ENCODE measurements at places on chromosomes 2 and 18.

DNA sequence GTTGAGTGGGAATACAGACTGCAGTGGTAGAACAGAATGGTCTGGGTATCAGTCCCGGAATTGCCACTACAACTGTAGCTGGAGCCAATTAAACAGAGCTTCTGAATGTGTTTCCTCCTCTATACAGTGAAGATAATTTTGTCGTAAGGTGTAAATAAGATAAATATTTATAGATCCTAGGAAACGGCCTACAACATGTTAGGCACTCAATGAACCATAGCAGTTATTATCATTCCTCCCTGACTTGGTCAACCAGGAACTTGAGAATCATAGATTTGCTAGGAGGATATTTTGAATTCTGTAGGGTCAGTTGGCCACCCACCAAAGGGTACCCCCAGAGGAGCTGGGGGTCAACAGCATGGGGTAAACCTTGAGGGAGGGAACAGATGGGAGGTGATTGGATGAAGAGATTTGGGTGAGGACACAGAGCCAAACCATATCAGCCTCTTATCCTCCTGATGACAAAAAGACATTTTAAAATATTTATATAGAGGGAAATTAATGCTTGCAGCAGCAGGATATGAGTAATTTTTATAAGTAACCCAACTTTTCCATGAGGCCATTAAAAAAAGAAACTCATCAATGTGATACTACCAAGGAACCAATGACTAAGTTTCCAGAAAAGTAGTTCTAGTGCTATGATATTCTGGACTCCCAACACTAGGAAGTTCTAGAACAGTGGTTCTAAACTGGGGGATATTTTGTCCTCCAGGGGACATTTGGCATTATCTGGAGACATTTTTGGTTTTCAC, 4.0 kb downstream of the DHRS9 start:
- DNase-seq, result no peak

DNA sequence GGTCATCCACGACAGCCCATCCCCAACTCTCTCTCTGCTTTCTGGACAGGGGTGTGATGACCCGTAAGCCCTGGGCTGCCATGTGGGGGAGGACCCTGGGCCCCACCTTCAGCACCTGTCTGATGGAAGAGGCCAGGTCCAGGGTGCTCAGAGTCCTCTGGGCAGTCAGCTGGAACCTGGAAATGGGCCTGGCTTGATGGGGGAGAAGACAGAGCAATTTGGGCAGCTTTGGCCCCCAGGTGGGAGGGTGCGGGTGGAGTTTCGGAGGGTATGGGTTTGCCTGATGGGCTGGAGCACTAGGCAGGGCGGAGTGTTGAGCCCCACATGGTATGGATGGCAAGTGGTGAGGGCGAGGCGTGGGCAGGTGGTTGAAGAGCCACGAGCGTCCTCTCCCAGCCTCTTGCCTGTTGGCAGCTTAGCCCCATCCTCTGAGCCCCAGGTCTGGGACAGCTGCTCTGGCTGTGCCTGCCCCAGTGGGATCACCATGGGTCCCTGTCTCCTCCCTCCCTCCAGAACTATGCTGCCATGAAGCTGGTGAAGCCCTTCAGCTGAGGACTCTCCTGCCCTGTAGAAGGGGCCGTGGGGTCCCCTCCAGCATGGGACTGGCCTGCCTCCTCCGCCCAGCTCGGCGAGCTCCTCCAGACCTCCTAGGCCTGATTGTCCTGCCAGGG, 232.7 kb downstream of the DYSF start:
- no peak for DNase-seq

DNA sequence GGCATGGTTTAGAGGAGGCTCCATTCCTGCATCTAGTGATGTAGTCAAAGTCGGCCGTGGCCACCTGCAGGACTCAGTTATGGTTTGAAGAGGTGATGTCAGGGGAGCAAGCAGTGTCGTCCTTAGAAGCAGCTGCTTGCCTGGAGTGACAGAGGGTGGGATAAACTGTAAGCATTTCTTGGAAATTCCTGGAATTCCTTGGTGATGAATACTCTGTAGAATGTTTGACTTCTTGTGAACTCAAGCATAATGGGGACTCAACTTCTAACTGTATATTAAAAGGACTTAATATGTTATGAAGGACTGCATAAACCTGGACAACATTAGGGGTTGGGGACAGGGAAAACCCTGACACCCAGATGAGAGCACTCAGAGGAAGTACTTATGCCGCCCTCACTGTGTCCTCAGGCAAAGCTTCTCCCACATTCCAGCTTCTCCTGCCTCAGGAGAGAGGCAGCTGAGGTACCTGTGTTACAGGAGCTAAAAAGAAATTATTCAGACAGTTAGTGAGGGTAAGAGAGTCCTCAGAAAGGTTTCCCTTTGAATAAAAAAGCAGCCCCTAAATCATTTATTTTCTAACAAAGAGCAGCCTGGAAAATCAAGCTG, 459.9 kb upstream of the CELF4 start:
- no peak for DNase-seq

DNA sequence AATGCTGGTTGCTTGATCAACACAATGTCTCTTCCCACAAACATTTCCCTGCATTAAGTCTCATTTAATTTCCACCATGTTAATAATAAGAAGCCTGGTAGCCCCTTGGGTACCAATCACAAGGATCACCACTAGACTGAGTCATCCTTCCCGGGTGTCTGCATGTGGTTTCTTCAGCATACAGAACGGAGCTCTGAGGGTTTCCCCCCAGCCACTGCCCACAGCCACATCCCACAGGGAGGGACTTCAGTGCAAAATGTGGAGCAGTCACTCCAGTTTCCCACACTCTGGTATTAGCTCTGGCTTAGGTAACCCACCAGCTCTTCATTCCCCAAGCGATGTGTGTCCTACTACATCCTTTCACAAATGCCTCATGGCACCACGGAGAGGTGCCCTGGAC, 42.7 kb upstream of the POLE4 start:
- DNase-seq, result no peak

- no peak for DNase-seq
Observed at GRCh38 chr2:216739035-216739434, 43.7 kb upstream of the IGFBP5 start.

GRCh38 chr2:24382363-24383073, 22.2 kb upstream of the ITSN2 start:
- DNase-seq, result peak; percentile 53

GRCh38 chr2:4662161-4662779, 958.9 kb downstream of the DCDC2C start:
- DNase-seq, result no peak

- peak; percentile 85 for DNase-seq
Observed at GRCh38 chr2:177275040-177275742, 10.7 kb upstream of the NFE2L2 start.

- no peak for DNase-seq
Observed at GRCh38 chr2:85017411-85018048, 46.6 kb downstream of the KCMF1 start.

DNA sequence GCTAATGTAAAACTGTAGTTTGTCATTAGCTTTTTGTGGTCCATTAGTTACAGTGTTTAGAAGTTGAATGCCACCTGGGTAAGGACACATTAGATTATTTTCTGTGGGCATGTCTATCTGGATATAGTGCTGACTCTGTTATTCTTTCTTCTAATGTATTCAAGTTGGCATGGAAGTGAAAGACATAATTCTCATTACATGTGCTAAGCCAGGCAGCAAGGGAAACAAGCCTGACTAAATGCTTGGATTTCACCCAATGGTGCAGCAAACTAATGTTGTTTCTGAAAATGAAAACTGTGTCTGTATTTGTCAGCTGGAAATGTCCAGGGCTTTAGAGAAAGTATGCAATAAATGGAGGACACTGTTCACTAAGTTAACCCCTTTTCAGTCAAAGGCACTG, 100.7 kb downstream of the NUP35 start:
- peak; percentile 61 for DNase-seq

DNA sequence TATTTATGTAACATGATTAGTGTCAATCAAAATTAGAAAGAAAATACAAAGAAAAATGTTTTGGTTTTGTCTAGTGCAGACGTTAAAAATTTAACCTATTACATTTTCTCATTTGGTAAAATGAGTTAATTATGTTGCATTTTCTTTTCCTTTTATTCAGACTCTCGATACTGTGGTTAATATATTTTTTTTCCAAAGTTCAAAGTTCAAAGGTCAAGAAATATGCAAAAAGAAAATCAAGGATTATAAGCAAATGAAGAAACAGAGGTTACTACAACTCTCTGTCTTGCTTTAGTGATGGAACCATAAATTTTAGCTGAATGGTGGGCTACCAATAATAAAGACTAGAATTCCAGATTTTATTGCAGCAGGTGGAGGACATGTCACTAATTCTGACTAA, 133.3 kb upstream of the TFPI start:
- no peak for DNase-seq

DNA sequence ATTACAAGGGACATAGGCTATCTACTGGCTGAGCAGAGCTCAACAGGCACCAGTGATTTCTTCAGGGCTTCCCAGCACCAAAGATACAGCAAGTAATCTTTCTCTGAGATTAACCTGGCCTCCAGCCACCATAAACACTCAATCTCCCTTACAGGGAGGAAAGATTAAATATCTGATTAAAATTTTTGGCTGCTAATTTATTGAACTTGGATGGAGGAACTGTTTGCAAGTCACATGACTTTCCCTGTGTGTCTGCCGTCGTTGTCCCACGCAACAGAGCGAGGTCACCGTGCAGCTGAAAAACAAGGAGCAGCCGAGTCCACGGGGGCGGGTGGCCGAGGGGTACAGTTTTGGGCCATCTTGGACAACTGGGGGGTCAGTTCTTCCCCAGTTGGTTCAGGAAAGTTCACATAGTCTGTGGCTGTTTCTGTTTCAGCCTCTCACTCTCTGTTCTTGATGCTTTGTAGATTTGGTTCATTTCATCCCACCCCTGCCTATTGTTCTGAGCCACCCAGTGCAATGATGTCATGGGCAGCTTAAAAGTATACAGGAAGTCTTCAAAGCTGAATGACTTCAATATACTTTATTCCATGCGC, 186.8 kb upstream of the CTAGE1 start:
- DNase-seq, result no peak

GRCh38 chr18:69882965-69883668, 64.6 kb downstream of the CD226 start:
- no peak for DNase-seq

DNA sequence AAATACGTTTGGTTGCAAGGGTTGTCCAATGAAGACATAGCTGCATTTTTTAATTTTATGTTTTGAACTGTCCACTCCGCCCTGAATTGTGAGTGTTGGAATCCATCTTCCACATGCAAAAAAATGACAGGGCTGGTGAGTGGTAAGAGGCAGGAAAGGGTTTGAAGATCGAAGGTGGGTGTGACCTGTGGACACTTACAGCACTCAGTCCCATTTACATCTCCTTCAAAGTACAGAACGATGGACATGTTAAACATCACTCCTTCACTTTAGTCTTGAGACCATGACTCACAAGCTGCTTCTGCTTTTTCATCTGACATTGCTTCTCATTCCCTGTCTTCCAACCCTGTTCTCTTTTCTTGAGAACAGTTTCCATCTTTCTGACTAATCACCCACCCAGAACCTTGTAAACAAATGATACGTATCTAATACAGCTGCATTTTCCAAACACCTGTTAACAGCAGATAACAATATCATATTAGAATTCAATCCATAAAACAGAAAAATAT, 179.3 kb downstream of the ZNF516 start:
- no peak for DNase-seq

DNA sequence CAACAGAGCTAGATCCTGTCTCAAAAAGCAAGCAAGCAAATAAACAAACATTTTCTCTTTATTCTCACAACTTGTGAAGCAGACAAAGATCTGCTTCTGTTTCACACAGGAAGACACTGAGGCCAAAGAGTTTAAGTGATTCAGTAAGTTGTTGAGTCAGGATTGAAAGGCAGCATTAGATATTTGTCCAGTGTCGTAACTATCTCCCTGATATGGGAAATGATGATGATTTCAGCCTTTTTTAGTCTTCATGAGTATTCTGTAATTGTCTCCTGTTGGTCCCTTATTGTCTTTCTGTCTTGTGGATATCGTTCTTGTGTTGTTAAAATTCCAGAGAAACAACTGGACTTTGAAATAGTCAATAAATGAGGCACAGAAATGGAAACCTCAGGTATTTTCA, 59.6 kb downstream of the GATA6 start:
- DNase-seq, result no peak

DNA sequence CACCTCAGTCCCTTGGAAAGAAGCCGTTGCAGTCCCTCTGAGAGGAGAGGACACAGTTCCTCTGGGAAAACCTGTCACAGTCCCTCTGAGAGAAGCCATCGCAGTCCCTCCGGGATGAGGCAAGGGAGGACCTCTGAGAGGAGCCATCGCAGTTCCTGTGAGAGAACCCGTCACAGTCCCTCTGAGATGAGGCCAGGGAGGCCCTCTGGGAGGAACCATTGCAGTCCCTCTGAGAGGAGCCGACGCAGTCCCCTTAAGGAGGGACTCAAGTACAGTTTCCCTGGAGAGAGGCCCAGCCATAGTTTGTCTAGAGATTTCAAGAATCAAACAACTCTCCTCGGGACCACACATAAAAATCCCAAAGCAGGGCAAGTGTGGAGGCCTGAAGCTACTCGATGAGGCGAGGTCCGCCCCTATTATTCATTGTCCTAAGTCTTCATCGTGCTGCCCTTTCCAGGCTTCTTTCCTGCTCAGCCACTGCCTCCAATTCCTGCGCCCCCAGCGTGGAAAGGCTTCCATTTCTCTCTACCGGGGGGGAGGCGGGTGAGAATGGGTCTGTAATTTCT, 630 bp upstream of the ZNF512 start:
- DNase-seq, result no peak

DNA sequence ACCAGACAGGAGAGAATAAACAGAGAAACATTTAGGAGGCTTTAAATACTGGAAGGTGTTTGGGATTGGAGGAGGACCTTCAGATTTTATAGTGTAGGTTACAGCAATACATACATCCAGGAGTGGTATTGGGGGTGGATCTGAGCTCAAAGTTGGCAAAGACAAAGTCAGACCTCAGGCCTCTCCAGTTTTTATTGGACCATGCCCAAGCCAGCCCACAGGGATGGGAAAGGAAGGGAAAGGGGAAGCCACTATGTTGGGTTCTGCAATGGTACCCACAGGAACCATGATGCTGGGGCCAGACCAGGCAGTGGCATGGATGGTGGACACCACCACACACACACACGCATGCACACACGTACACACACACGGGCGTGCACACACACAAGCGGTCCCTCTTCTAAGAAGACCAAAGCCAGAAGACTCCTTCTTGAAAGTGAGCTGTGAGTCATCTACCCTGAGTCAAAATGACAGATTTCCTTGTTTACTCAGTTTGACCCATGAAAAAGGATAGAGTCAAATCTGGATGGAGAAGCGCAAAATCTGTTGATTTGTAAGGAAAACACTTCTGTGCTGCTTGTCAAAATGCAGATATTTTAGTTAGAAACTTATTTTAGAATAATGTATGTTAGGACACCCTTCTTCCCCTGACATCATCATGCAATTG, 87.9 kb downstream of the TRABD2A start:
- peak; percentile 20 for DNase-seq

- DNase-seq, result no peak
Observed at GRCh38 chr18:12038082-12038638, 55.5 kb upstream of the ANKRD62 start.

DNA sequence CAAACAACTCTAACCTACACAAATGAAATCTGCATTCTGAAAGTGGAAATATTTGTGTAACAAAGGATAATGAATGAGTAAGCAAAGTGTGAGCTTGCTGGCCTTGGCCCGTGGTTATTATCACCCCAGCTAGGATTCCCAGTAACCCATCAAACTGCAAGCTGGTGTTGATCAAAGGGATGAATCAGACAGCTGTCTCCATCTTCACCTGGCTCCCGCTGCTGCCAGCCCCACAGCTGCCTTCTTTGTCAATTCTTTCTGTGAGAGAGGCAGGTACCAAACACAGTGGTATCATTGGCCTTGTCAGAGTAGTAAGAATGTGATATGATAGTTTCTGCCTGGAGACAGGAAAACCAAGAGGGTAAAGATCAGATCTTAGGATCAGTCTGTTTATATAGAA, 25.2 kb upstream of the RGPD4 start:
- DNase-seq, result no peak

- DNase-seq, result no peak
Observed at GRCh38 chr2:97706708-97707345, 6.5 kb upstream of the ZAP70 start.
